ENCODE measurements at places on chromosomes 3 and 15.

GRCh38 chr3:54356261-54357045 lies 234.1 kb downstream of the CACNA2D3 start:
- DNase-seq = no peak

DNA sequence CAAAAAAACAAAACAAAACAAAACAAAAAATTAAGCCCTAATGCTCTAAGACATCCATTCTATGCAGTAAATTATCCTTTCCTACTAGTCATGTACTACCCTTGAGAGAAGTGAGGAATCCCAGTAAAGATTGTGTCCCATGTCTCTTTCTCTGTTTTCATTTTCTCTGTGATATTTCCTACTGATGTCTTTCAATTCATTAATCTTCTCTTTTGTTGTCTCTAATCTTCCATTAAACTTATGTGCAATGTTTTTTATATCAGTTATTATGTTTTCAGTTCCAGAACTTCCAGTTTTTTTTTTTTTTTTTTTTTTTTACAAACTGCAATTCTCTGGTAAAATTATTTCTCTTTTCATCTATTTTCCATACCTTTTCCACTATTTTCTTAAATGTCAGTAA lies 44.1 kb upstream of the SLC12A8 start:
- DNase-seq = no peak

GRCh38 chr3:133393691-133394474 lies 6.0 kb upstream of the BFSP2 start:
- no peak for DNase-seq

DNA sequence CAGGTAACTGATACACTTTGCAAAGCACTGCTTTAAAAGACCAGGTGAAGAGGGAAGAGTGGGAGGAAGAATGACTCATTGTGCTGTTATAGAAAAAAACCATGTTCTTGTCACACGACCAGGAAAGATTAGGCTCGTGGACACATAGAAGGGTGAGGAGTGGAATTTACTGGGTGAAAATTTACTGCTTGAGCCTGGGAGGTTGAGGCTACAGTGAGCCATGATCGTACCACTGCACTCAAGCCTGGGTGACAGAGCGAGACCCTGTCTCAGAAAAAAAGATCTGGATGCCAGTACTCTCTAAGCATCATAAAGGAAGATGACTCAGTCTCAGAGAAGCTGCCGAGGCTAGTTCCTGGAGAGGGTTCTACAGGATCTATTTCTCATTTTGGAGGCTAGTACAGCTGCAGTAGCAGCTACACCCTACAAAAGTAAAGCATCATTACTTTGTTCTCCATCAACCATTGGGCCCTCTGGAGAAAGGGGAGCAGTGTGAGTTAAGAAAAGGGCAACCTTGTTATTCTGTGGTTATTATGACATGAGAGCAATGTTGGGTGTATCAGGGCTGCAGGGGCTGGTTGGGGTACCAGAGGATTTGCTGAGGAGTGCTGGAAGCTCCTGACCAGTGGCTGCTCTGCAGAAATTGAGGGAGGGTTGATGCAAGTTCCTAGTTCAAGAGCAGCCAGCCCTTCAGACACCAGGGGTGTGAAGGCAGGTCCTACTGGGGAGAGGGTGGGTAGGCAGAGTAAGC lies 75.4 kb downstream of the CMTM8 start:
- no peak for DNase-seq

DNA sequence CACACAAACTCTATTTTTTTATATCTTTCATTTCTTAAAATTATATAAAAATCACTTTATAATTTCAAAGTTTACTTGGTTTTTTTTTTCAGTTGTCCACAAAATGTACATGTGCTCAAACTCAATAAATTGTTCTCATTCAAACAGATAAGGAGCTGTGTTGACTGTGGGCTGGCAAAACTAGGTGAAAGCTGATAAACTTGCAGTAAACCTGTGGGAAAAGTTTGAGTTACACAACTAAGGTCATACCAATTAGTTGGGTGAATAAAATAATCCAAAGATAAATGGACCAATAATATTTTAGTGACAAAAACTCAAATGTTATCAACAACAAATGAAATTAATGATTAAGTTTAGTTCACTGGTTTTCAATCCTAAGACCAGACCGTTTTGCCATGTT lies 12.6 kb upstream of the UPK1B start:
- DNase-seq = no peak

- DNase-seq = no peak
Observed at GRCh38 chr3:185717121-185717520, 107.7 kb downstream of the IGF2BP2 start.

DNA sequence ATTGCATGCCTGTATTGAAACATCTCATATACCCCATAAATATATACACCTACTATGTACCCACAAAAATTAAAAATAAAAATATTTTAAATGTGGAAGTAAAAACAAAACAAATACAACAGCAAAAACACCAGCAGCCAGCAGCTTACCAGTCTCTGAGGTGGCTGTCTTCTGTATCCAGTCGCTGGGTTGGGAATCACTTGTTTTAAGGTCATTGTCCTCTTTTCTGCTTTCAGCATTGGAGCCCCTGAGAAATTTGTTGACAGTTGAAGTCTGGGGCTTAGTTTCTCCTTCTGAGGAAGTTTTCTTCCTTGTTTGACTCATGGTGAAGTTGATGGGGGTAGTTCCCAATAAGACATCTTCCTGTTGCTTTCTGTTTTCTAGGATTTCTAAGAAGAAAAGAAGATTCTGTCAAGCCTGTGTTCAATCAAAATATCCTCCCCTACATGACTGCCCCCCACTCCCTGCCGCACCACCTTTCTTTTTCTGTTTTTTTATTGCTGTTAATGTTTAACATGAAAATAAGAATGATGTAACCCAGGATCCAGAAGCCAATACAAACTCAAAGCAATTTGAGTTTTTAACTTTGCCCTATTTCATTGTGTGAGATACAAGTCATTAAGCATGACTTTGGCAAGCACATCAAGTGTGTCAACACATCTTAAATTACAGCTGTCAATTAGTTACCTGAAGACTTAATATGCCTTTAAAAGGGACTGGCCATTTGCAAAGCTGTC lies at the start of gene LRRC31:
Gene LRRC31 (minus strand): TSS at position 452 of the 737 bp plus-strand sequence. CDS start 128 bp downstream, at position 324.
- no peak for DNase-seq

GRCh38 chr15:94279736-94280135 lies 48.4 kb downstream of the MCTP2 start:
- DNase-seq = no peak

GRCh38 chr3:133884887-133885711 lies 10.6 kb downstream of the RAB6B start:
- no peak for DNase-seq

GRCh38 chr3:172142864-172143451 lies 103.6 kb downstream of the FNDC3B start:
- DNase-seq = no peak

Data from glutamatergic neuron (in vitro differentiated cells).